Activated T-helper 1 cell treated with anti-CD3 and anti-CD28 coated beads, Interleukin-2, amount 50 U/mL, for 16 hours (primary cell): ENCODE measurements at places on chromosomes 1 and 21.

DNA sequence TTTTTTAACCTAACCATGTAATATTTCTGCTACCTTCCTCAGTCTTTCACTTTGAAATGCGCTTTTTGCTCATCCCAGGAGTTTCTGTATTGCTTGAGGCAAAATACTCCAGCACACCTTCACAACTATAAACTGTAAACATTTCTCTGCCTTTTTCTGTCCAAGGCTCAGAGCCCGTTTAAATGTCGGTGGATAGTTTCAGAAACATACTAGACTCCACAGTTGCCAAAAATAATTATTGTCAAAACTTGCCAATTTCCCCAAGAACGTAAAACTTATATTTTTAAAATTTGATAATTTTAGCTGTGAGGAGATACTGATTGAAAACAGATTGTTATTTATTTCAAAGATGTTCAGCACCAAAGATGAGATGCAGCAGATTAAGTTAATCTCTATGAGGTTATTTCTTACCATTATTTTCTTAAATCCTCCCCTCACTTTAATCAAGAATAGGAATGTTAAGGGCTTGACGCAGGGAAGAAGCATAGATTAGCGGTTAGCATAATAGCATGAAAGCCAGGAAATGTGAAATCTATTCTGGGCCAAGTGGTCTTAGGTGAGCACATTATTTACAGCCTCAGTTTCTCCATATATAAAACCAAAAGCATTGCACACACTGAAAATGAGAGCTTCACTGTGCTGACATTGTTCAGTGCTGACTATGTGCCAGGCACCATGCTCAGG, 91.5 kb upstream of the ESRRG start:
- no peak for DNase-seq

GRCh38 chr21:24197923-24198322, 1409.4 kb downstream of the MRPL39 start:
- no peak for DNase-seq

DNA sequence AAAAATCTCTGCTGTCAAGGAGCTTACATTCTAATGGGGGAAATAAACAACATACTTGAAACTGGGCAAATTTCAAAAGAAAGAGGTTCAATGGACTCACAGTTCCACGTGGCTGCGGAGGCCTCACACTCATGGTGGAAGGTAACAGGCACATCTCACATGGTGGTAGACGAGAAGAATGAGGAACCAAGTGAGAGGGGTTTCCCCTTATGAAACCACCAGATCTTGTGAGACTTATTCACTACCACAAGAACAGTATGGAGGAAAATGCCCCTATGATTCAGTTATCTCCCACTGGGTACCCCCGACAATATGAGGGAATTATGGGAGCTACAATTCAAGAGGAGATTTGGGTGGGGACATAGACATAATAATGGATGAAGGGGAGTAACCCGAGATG, 226.4 kb downstream of the ZP4 start:
- DNase-seq, result no peak

GRCh38 chr1:10424651-10425050, 5.6 kb upstream of the CENPS start:
- no peak for DNase-seq

GRCh38 chr1:7292714-7293419, 478.2 kb upstream of the VAMP3 start:
- DNase-seq, result no peak

DNA sequence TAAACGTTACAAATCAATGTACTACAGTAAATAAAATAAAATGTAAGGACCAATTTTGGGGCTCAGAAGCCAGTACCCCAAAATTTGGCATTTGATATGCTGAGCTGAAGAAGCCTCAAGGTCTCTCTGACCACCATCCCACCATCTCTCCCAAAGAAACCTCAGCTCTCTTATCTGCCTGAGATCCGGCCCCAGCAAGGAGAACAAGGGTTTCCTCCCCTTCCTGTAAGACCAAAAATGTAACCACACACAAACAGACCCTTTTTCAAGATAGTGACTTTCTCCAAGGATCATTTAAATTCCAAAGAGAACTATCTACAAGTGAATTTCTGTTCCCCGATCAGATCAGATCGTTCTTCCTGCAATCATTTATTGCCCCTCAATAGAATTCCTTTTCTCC, 68.1 kb upstream of the SLC45A1 start:
- no peak for DNase-seq

- no peak for DNase-seq
Measured at GRCh38 chr1:41931578-41931977, 12.9 kb upstream of the HIVEP3 start.

DNA sequence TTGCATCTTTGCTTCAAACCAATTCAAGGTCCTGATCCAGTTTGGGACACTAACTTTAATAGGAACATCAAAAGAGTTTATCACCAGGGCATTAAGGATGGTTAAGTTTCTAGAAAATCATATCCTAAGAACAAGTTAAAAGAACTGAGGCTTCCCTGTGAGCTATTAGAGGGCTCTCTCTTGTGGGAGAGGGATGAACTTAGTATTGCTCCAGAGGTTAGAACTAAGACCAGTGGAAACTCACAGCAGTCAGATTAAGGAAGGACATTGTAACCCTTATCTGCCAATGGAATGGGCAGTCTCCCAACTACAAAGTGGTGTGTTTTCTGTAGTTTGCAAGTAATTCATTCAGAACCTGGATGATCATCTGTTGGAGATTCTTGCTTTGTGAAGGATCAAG, 36.8 kb downstream of the UBE2U start:
- DNase-seq, result no peak

DNA sequence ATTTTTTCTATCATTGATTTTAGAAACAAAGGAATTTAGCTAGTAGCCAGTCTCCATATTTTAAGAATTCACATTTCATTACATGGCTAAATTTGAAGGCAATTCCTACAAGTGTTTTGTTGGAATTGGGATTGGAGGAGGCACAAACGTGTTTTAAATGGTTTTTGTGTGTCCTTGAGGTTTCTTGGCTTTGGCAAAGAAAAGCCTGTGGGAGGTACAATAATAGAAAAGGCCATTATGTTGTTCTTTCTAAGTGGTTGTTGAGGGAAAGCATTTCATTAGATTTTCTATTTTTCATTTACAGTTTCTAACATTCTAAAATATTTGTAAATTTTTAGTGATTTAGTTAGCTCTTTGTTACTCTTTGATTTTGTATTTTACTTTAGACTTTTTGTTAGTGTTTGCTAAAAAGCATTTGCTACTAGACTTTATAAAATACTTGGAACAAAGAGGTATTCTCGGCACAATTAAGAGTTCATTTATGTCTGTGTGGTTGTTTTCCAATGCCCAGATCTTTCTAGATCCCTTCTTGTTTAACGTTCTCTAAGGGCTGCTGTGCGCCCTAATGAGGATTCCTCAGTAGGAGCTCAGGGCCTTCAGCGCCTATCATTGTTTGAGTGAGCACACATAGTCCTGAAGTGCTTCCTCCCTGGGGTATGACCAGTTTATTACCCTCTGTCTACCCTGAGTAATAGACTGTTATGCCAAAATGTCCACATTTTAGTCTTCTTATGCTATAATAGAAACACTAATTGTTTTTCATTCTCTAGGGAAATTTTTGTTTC, 70.0 kb upstream of the KIAA1614 start:
- DNase-seq, result no peak

GRCh38 chr1:192877283-192877886, 68.5 kb downstream of the RGS2 start:
- DNase-seq, result no peak

- no peak for DNase-seq
Measured at GRCh38 chr21:28865488-28866186, 127.0 kb downstream of the LTN1 start.

DNA sequence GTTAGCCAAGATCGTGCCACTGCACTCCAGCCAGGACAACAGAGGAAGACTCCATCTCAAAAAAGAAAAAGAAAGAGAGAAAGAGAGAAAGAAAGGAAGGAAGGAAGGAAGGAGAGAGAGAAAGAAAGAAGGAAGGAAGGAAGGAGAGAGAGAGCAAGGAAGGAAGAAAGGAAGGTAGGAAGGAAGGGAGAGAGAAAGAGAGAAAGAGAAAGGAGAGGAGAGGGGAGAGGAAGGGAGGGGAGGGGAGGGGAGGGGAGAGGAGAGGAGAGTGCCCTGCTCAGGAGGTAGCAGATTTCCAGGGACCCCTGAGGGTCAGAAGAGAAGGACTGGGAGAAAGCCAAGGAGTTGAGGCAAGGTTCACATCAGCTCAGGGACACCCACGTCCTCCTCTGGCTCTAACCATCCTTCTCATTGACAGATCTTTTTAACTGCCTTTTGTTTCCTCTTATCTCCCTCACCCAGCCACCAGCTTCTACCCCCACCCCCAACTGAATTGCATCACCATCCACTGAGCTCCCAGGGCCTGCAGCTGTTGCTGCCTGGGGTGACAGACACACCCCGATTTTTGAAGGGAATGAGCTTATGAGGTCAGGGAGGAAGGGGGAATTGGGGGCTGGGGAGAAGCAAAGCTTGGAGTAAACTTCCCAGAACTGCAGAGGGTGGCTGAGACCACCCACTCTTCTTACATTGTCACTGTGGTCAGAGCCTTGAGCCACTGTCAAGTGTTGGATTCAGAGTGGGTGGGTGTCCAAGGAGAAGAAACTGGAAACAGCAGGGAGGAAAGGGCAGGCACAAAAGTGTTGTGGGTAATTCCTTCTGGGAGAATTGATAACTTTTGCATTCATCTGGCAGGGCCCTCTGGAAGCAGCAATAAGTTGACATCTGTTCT, 91.6 kb downstream of the GLUL start:
- no peak for DNase-seq
